ENCODE measurements at places on chromosomes 1 and 21.

DNA sequence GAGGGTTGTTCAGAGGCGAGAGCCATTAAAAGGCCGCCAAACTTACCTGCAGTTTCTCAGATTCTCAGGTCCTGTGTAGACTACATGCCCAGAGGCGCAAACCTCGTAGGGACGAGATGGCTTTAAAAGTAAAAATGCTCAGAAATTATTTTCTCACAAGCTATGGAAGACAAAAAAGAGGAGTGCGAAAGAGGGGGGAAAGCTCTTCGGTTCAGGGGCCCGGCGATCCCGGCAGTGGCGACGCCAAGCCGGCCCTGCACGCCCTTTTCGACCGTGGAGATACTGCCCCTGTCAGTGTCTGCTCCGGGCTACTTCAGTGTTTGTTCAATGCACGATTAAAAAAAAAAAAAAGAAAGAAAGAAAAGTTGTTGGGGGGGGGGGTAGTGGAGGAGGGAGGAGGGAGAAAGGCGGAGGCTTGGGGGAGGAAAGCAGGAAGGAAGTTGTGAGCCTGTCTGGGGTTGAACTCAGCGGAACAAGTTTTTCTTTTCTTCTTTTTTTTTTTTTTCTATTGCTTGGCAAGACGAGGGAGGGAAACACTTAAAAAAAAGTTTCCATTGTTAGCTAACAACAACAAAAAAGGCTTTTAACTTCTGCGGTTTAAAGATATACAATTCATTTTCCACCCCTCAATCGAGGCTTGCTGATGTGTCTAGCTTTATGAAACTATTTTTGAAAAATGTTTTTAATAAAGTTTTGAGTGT is at the start of gene ITPKB:
Gene ITPKB (minus strand): TSS at position 288 of the 701 bp plus-strand sequence. CDS start 1,824 bp downstream, outside the sequence.
- peak; percentile 57 for DNase-seq

DNA sequence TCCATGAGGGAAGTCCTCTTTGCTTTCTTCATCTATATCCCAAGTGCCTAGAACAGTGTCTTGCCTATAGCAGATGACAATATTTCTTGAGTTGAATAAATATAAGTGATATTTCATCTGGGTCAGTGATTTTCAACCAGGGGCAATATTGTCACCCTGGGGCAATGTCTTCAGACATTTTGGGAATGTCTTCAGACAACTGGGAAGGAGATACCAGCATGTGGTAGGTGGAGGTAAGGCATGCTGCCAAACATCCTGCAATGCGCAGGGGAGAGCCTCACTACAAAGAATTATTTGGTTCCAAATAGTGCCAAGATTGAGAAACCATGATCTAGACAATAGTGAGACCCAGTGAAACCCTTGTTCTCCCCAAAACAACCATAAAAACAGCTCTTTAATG is 54.7 kb downstream of the C1orf94 start:
- no peak for DNase-seq

DNA sequence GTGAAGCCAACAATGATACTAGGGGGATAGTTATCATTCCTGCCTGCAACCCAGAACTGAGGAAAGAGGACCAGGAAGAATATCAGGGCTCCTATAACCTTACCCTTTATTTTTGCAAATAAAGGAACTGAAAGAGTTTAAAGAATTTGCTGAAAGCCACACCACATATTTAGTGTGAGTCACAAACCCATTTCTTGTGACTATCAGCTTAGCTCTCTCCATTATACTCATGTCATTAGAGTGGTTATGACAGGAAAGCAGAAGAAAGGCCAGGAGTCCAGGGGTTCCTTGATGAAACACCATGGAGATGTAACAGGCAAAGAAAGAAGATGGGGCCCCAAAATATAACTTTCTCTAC is 141.1 kb upstream of the SAMSN1 start:
- DNase-seq: peak; percentile 43

GRCh38 chr1:187987236-187987776 is 1158.6 kb downstream of the PLA2G4A start:
- DNase-seq: no peak

GRCh38 chr1:28755701-28756100 is 19.0 kb downstream of the YTHDF2 start:
- no peak for DNase-seq

- no peak for DNase-seq
Observed at GRCh38 chr1:119549719-119550132, 42.7 kb downstream of the HSD3B1 start.

DNA sequence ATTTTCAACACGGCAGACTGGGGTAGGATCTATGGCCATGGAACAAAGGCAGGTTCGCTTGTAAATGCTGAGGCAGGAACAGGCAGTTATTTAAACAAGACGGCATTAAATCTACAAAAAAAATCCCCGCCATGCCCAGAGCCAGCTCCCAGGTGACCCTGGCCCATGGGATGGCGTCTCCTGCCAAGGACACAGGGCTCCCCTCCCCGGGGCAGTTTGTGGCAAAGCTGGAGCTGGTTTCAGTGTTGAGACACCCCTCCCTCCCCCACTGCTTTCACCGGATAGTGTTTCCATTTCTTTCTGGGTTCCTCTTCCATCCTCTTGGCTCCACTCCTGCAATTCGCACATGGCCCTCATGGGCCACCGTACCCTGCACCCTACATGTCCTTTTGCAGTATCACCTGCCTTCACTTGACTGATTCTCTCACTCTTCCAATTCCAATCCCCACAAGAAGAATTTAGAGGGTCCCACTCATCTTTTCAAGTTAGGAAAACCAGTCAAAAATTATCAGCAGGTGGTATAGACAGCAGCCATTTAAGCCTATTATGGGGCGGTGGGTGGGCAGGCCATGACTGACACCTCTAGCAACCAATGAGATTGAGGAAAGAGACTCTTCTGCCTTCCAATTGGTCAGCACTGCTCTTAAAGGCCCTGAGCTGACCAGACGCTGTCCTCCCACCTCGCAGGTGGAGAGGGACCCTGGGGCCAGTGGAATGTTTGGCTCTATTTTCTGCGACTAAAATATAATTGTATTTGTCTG is 52.0 kb downstream of the OLIG1 start:
- DNase-seq: peak; percentile 29

- no peak for DNase-seq
Observed at GRCh38 chr1:28781305-28781704, 30.7 kb upstream of the OPRD1 start.

GRCh38 chr1:92356956-92357355 is 58.1 kb downstream of the RPAP2 start:
- DNase-seq: peak; percentile 37

Measured in HL-60 (cell line).